Left lobe of liver (tissue), 2 donors: ENCODE measurements at places on chromosomes 4 and X.
A peak's percentile ranks its signal among the peaks of the same experiment; 100 is the strongest.

- no peak for DNase-seq
Observed at GRCh38 chr4:150938417-150938816, 76.7 kb downstream of the LRBA start.

DNA sequence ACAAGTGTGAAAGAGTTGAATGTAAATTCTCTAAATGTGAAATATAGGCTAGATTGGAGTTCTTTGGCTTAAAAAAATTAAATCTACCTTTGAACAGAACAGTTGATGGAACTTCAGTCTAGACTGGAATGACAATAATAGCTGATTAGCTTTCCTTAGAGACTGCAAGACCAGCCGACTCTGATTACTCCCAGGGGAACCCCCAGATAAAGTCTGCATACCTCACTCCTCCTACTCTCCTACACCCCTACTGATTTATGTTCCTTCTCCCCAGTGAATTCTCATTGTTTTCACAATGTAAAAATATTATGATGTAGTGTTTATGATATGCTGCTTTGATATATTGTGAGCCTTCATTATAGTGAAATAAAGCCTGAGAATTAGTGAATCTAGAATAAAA, 241.3 kb downstream of the CFAP299 start:
- no peak for DNase-seq

DNA sequence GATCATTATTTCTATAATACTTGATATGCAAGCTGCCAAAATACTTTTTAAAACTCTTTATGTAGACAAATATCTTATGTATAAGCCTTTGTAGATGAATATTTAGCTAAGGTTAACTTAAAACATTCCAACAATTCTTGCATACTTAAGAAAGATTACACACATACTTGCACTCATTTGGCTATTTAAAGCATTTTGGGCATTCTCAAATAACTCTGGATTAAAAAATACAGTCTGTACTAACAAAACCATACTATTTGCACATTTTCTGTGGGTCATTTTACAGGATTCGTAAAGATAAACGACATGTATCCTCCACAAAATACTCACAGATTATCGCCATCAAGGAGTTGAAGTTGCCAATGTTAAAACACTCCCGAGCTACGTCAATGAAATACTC, 26.5 kb downstream of the RASGEF1B start:
- no peak for DNase-seq

DNA sequence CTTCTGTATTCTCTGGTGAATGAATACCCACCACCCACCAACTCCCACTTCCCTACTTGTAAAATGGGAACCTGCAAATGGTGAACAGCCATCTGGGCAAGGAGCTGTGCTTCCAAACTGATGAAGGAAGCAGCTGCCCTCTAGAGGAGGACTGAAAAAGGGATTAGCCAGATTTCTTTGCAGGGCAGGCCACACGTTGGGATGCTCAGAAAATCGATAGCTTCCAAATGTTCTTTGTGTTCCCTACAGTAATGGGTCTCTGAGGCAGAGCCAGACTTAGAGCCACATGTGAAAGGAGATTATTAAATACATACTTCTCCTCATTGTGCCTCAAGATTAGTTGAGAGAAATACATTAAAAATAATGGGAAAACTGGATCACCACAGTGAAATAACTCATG, 39.3 kb upstream of the LPAR4 start:
- DNase-seq, result peak; percentile 34

DNA sequence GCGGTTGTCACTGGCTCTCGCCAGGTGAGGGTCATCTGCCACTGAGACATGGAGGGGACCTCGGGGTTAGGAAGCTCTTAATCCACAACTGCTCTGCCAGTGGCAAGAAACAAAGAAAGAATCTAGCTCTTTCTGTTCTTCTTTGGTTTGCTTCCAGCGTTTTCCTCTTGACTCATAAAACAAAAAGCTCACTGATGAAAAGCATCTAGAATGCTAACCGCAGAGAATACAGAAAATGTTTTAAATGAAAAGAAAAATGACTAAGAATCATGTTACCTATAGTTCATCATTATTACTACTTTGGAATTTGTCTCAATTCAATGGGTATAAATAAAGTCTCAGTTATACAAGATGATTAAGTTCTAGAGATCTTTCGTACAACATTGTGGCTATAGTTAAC, 274.8 kb upstream of the TENM3 start:
- no peak for DNase-seq

DNA sequence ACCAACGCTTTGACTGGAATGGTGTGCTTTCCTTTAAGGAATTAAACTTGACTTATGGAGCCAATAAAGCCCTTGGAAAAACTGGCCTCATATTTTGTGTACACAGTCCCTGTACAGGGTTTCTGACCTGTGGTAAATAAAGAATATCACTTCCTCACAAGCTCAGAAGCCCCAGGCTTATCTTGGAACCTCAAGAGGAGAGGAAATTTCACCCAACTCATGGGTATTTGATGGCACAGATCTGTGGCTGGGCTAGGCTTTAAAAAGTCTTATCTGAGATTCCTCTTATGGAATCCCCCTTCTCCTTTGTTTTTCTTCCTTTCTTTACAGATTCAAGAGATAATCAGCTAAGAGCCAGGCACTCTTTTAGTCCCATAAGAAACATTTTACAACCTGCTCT, 89.3 kb upstream of the USP38 start:
- DNase-seq, result no peak

- DNase-seq, result no peak
Observed at GRCh38 chrX:20529711-20530110, 263.0 kb upstream of the RPS6KA3 start.

DNA sequence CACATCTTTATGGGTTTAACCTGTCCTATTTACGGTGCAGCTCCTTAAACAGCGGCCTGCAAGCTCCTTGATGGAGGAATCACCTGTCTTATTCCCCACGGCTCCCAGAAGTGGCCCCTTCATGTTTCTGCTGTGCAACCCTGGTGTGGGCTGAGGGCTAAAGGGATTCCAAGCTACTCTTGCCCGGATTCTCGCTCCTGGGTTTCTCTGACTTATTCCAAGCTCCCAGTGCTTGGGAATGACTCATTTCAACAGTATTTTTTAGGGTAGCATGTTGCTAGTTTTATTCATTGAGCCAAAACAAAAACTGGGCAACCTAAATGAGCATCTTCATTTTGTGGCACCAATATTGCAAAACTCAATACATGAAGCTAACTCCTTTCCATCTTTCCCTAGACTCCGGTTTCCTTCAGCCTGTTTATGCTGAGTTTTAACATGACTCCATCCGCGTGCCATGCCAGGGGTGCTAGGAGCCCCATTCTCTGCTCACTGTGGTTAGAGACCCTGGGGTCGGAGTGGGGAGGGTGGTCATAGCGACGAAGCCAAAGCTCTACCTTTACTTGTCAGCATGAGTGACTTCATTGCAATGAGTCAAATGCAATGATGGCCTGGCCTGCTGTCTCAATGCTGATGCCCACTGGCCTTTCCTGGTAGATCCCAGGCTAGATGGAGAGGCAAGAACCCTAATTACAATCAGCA, 349.7 kb downstream of the NR3C2 start:
- DNase-seq, result no peak

- DNase-seq, result no peak
Observed at GRCh38 chrX:145826466-145826865, 8.8 kb downstream of the SLITRK2 start.

DNA sequence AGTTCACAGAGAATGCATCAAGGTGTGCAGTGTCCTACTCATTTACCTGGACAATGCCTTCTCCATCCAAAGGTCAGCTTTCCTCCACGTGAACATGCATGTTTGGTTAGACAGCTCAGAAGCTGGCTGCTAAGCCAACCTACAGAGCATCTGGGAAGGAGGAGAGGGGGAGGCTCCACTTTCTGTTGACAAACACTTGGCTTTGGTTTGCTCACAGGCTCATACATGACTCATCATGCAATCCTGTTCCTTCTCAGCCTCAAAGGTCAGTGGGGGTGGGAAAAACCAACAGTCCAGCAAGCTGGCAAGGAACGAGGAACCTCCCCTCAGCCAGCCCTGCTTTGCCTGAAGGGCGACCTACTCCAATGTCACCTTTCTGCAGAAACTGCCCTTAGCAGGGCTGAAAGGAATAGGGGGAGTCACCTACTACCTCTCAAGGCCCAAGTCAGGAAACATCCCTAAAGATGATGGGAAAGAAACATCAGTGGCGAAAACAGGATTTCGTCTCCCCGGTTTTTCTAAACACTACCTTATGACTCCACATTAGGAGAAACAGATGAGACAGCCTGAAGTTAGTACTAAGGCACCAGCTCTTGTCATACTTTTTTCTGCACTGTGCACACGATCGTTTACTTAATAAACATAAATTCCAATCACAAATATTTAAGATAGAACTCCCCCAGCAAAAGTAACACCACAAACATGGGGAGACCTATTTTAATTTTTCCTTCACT, 37.9 kb downstream of the RELL1 start:
- DNase-seq, result peak; percentile 93

- DNase-seq, result no peak
Observed at GRCh38 chr4:180828455-180829018, 1414.7 kb upstream of the TENM3 start.

GRCh38 chr4:139736274-139736660, 70.6 kb downstream of the MGST2 start:
- DNase-seq, result no peak

- no peak for DNase-seq
Observed at GRCh38 chrX:111411983-111412382, at the start of gene DCX. Gene DCX, minus strand, starts transcription at chrX:111412192. Its CDS starts 1,794 bp downstream, at chrX:111410398.

DNA sequence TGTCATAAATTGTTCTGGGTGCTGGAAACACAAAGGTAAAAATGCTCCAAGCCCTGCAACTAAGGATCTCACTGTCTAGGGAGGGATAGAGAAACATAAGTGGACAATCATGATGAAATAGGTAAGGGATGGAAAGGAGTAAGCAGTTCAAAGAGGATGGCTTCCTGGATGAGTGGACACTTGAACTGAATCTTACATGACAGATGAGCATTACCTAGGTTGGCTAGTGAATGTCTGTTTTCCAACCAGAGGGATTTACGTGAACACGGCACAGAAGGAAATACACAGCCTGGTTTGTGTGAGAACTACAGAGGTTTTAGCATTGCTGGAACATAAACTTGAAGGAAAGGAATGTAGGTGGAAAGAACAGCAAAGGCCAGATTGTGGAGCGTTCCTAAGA, 150.2 kb upstream of the GALNT7 start:
- no peak for DNase-seq

DNA sequence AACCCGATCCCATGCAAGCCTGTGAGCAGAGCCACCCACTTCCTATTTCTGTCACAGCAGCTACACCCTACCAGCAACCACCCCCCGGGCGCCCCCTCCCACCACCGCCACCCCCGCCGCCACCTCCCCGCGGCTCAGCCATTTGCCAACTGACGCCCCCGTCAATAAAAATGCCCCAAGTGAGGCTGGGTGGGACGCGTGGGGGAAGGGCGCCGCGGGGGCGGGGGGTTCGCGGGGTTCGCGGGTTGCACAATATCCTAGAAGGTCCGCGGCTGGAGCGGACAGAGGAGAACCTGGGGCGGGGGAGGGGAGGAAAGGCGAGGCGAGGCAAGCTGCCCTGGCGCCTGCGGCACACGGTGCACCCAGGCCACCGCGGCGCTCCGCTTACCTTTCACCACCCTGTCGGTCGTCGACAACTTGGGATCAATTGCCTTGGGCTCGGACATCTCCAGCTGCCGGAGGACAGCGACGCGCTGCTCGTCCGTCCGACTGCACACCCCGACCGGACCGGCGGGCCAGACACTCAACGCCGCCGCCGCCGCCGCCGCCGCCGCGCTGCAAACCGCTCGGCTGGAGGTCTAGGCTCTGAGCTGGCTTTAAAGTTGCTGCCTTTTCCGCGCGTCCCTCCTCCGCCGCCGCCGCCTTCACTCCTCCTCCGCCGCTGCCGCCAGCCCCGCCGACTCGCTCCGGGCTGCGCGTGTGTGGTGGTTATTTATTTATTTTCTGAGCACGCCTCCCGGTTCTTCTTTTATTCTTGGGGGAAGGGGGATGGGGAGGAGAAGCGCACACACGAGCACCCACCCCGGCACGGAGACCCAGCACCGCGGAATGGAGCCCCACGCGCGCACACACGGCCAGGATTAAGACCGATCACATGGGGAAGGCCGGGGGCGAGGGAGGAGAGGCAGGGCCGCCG, 717 bp downstream of the PPP3CA start:
- peak; percentile 68 for DNase-seq

DNA sequence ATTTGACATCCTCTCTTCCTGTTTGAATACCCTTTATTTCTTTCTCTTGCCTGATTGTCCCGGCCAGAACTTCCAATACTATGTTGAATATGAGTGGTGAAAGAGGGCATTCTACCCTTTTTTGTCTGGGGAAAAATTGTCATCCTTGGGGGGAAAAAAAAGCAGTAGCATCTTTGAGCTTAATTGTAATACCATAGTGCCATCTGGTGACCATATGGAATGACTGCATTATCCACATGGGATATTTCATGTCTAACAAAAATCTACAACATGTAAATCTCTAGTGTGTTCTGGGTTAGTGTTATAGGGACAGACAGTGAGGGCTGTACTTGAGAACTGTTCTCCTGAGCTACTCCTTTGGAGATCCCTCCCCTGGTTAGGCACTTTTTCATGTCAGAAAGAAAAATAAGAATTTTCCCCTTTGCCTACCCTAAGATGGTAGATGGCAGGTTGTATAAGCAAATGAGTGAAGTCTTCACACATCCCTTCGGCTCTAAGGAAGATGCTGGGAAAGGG, 26.0 kb downstream of the CAPN6 start:
- no peak for DNase-seq

- no peak for DNase-seq
Observed at GRCh38 chr4:109739547-109739946, 9.7 kb upstream of the PLA2G12A start.

DNA sequence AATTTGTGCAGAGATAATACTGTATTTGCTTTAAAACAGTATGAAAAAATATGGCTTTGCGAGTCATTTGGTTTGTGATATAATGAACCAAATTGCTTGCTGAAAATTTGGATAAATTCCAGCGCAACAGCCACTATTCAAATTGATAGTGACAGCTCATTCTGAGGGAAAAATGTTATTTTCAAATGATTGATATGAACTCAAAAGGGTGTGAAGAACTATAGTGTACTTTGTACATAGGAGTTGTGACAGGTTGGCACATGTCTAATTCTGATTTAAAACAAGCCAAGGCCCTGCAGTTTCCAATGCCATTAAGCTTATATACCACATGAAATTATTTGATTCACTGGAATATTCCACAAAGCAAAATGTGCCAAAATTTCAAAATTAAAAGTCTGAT, 1628.9 kb upstream of the AGA start:
- no peak for DNase-seq

DNA sequence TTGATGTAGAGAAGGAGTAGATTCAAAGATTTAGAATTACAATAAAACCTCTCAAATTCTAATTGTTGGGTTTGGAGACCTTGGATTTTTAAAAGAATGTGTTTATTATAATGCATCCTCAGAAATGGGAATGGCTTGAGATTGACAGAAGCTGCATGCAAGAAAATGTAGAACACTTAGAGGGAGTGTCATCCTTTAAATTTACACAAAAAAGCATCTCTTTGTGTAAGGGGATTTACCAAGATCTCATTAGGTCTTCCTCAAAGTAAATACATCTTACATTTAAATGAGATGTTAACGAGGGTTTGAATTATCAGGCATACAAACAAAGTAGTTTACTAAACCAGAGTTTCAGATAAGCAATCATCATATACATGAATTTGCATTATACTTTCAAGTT, 615.0 kb downstream of the FAM133A start:
- no peak for DNase-seq

GRCh38 chrX:11304829-11305228, 11.6 kb downstream of the AMELX start:
- no peak for DNase-seq

GRCh38 chr4:6192245-6192644, 8.1 kb downstream of the JAKMIP1 start:
- no peak for DNase-seq
